ENCODE measurements at places on chromosomes 16 and 17.

GRCh38 chr16:46774743-46775177 lies 26.6 kb upstream of the MYLK3 start:
- DNase-seq, result no peak

GRCh38 chr17:49971848-49972485 lies 3.0 kb downstream of the DLX4 start:
- DNase-seq, result peak; percentile 74

DNA sequence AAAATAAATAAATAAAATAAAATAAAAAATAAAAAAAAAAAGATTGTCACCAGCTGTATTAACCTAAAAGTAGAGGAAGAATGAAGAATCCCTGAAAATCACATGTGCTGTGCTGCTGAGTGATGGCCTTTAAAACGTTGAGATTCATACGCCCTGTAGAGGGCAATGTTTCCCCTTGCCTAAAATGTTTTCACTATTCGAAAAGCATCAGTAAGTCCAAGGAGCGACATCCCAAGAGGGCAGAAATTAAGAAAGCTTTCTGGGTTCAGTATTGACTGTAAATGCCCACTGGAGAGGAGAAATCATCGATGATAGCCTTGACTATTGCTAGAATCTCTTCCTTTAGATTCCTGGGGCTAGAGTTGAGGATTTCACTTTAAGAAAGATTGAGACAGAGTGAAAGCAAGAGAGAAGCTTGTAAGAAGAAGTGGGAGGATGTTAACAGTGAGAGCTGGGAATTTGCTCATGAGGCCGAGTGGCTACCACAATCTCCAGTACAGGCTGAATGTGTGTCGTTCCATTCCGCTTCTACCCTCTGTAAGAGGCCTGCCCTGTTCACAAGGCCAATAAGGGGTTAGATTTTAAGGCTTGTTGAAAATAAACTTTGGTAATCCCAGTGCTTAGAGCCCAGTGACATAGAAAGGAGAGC lies 170.8 kb upstream of the FAM20A start:
- no peak for DNase-seq

DNA sequence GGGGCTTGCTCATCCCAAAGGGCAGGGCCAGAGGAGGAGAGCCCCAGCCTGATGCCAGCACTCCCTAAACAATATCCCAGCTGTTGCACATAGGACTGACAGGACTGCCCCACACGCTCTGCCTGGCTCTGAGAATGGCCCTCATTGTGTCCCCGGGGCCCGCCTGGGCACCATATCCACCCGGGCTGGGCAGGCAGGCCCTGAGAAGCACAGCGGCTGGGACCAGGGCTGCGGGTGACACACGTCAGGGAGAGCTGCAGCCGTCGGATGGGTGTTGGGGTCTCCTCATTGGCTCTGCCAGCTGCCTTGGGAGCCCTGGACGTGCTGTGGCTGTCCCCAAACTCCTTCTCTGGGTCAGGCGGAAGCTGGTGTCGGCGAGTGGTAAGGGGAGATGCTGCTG lies 4.2 kb downstream of the BCAR1 start:
- DNase-seq, result no peak

GRCh38 chr17:4162775-4163466 lies 19.9 kb downstream of the CYB5D2 start:
- DNase-seq, result peak; percentile 67

DNA sequence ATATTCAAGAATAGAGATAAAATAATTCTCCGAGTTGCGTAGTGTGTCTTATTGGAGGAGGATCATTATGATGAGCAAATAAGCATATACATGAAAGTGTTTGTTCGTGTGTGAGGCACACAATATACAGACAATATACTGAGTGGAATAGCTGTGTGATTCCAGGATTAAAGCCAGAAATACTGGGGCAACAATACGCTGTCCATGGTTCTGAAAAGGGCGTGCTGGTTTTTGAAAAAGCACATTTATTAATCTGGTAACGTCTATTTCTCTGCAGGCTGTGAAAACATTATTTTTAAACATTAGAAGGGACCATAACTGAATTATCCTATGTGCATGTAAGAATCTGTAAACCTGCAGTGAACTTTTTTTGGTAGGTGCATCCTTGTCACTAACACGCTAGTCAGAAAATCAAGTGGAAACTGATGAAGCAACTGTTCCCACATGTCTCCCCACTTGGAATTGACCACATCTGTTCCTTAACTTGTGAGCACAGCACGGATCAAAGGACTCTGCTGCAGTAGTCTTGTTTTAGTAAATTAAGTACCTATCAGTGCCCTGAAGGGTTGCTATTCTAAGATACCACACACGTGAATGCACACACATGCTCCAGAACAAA lies 346.0 kb downstream of the GRIN2A start:
- peak; percentile 69 for DNase-seq

DNA sequence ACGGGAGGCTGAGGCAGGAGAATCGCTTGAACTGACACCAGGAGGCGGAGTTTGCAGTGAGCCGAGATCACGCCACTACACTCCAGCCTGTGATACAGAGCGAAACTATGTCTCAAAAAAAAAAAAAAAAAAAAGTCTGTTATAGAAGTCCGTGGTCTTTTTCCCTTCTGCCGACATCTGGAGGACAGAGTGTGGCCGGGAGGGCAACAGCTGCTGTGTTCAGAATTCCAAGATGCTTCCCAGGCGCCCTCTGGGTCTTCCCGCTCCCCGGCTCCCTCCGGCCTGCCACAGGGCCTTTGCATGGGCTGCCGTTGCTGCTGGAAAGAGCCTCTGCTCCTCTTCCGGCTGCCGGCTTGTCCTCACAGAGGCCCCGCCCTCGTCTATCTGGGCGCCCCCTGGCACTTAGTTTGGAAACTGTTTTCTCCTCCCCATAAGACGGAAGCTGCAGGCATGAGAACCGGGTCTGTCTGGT lies 2.4 kb upstream of the CACNA1H start:
- no peak for DNase-seq

- DNase-seq, result no peak
Observed at GRCh38 chr16:73063854-73064211, 15.9 kb upstream of the ZFHX3 start.

DNA sequence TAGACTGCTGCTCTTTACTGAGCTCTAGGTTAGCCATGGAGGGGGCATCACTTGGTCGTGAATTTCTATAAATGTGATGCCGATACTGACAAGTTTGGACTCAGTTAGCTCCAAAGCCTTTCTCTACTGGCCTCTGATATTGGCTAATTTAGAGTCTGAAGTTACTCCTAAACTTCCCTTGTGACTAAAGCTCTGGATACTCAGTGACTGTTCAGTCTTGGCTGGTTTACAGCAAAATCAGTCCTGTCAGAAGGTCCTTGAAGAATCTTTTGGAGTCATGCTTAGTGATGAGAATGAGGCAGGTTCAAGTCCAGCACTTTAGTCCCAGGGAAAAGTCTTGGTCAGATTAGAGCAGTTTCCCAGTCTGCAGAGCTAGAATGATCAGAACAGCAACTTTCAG lies 197.5 kb upstream of the HS3ST4 start:
- DNase-seq, result no peak

GRCh38 chr16:47473792-47474191 lies 12.7 kb downstream of the PHKB start:
- no peak for DNase-seq

GRCh38 chr17:66466840-66467367 lies 164.5 kb downstream of the PRKCA start:
- peak; percentile 87 for DNase-seq

Measured in kidney (tissue), 22 donors.